Stimulated activated CD4-positive, alpha-beta T cell treated with anti-CD3 and anti-CD28 coated beads, TNF-alpha, amount 100 ng/mL, for 1 hour (primary cell): ENCODE measurements at places on chromosomes 16 and 17.

GRCh38 chr16:53611179-53611696 lies 92.4 kb downstream of the RPGRIP1L start:
- DNase-seq: no peak

DNA sequence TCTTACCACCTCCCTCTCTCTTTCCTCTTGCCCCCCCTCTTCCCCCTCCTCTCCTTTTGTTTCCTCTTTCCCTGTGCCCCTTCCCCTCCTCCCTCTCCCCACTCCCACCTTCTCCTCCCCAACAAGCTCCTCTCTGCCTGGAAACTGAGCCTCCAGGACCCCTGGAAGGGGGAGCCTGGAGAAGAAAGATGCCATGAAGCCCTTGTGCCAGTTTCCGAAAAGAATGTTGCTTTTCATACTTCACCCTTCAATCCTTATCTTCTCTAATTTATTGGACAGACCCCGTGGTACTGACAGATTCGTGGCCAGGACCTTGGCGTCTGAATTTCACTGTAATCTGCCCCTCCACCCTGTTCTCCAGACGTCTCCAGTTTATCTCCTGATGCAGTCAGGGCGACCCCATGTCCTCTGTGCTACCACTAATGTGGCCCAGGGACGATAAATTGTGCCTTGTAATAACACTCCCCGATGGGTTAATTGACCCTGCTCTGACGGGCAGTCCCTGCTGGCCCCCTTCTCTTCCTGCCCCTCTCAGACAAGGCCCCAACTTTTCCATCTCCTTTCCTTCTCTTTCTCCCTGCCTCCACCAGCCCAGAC lies 138.4 kb upstream of the GSE1 start:
- DNase-seq: no peak

GRCh38 chr17:41615454-41615853 lies 2.9 kb upstream of the KRT16 start:
- DNase-seq: no peak

GRCh38 chr17:8153957-8154607 lies 1.9 kb upstream of the PER1 start:
- DNase-seq: peak; percentile 69

GRCh38 chr17:42476411-42476810 lies 17.7 kb downstream of the ATP6V0A1 start:
- DNase-seq: no peak

- no peak for DNase-seq
These were observed 193.4 kb downstream of the LGALS9B start for GRCh38 chr17:20273741-20274500.

DNA sequence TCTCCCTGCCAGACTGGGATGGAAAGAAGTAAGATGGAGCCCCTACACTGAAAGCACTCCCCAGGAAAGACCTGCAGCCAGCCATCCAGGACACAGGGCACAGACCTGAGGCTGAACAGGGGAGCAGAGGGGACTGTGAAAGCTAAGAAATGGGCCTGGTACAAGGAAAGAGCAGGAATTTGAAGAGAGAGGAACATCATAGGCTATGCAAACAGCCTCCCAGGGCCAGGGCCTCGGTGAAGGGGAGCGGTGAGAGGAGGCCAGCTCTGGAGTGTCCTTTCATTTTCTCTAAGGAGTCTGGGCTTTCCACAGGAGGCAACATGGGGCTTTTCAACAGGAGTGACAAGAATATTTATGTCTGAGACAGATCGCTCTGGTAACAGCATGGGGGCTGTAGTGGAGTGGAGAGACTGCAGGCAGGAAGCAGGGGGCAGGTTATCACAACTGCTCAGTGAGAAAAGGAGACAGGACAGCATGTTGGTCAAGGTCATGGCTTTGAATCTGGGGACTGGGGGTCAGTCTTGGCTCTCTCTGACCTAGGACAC lies 50.1 kb downstream of the TOM1L2 start:
- DNase-seq: no peak

DNA sequence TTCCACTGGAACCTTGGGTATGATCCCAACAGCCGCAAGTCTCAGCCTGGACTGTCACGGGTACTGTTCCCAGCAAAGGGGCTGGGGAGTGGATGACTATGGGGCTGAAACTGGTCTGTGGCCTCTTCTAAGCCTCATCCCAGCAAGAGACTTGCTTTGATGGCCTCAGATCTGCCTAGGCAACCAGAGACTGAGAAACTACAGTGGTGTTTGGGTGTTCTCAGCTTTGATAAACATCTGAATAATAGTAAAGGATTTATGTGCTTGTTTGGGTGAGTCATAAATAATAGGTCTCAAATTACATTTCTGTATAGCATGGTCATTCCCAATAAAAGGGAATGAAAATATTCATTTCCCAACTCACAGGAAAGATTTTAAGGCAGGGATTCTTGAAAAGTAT lies 30.2 kb upstream of the ULK2 start:
- no peak for DNase-seq

GRCh38 chr17:73325527-73325842 lies 13.7 kb upstream of the CDC42EP4 start:
- DNase-seq: no peak

DNA sequence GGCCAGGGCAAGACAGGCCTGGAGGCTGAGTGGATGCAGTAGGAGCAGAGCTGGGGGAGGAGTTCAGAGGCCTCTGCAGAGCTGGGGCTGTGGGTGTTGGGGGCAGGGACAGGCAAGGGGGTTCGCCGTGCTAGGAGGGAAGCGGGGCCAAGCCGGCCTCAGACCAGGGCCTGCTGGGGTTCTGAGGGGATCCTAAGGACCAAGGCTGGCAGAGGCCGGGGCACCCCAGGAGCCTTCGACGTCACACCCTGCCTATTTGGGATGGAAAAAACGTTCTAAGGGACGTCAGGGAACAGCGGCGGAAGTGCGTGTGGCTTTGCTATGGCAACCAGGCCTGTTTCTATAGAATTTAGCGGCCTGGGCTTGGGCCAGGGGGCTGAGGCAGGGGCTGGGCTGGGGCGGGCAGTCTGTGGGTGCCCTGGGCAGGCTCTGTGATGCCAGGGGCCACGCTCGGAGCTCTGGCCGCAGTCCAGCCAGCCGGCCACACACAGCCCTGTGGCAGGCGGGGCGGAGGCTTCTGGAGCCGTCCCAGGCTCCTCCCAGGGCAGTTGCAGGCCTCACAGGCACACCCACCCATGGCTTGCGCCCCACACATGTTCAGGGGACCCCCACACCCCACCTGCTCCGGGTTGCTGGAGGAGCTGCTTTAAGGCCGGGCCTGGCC lies 3.7 kb downstream of the TRAF7 start:
- no peak for DNase-seq

DNA sequence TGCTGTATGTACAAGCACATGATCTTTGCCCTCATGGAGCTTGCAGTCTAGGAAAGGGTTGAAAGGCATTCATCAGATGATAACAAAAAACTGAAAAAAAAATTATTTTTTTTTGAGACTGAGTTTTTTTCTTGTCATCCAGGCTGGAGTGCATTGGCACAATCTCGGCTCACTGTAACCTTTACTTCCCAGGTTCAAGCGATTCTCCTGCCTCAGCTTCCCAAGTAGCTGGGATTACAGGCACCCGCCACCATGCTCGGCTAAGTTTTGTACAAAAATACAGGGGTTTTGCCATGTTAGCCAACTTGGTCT lies 38.7 kb upstream of the BCAS3 start:
- no peak for DNase-seq

- DNase-seq: peak; percentile 27
These were observed 485 bp downstream of the DNAJA3 start for GRCh38 chr16:4426021-4426684.

DNA sequence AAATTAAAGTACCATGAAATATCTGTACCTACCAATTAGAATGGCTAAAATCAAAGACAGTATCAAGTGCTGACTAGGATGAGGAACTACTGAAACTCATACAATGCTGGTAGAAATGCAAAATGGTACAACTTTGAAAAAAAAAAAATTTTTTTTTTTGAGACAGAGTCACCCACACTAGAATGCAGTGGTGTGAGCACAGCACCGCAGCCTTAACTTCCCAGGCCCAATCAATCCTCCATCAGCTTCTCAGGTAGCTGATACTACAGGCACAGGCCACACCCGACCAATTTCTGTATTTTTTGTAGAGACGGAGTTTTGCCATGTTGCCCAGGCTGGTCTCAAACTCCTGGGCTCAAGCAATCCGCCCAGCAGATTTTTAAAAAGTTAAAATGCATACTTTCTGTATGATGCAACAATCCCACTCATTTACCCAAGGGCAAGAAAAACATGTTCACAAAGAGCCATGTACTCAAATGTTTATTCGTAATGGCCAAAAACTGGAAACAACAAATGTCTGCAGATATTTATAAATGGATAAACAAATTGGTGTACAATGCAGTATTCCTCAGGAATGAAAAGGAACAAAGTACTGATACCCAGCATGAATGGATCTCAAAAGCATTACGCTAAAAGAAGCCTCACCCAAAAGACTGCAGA lies 8.7 kb downstream of the SMURF2 start:
- DNase-seq: no peak

- DNase-seq: no peak
These were observed 729 bp downstream of the P2RX5 start for GRCh38 chr17:3695129-3695722.
